Activated naive CD4-positive, alpha-beta T cell (primary cell): ENCODE measurements at places on chromosomes 1 and 21.

- no peak for DNase-seq
Measured at GRCh38 chr1:207025146-207025880, 7.2 kb downstream of the C1orf116 start.

- DNase-seq: no peak
Measured at GRCh38 chr1:173418107-173418985, 58.8 kb upstream of the PRDX6 start.

- no peak for DNase-seq
Measured at GRCh38 chr1:166330096-166330495, 163.3 kb upstream of the FAM78B start.

DNA sequence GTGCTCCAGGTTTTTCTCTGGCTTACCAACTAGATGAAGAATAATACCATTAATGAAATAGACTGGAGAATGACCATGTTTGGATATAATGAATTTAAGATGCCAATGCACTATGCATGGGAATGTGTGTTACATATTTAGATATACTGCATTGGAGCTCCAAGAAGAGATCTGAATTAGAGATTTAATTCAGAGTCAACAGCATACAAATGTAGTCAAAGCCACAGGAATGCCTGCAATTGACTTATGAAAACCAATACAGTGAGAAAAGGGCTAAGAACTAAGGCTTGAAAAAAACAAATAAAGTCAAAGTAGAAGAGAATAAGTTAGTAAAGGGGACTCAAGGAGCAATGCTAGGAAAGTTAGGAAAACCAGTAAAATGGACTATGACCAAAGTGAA is 59.1 kb downstream of the USP24 start:
- no peak for DNase-seq

- DNase-seq: no peak
Measured at GRCh38 chr1:226632169-226632879, 83.8 kb downstream of the STUM start.

DNA sequence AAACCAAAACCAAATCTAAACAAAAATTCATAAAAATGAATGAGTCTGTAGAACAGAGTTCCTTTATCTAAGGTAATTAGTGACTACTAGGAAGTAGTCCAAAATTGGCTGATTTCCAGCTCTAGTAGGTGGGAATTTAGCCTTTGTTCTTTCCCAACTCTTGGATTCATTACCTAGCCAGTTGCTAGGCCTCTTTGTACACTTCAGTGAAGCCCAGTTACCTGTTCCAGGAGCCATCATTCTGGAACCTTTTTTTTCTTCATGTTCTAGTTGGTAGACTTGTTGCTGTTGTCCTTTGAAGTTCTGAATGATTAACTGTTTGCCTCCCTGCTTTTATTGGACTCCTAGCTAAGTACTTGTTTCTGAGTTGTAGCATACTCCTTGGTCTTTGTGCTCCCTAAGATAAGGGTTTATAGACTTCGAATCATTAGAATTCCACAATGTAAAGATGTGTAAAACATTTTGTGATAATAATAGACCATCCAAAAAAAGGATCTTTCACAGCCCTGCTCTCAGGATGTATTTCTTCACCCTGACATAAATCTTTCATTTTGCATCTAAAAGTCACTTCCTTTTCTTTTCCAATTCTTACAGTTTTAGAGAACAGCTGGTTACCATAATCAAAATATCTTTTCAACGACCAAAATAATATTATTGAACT is 9.8 kb downstream of the PLA2G4A start:
- no peak for DNase-seq

GRCh38 chr1:7019510-7019909 is 234.3 kb downstream of the CAMTA1 start:
- DNase-seq: no peak

- no peak for DNase-seq
Measured at GRCh38 chr1:112141923-112142322, 152.5 kb upstream of the KCND3 start.

DNA sequence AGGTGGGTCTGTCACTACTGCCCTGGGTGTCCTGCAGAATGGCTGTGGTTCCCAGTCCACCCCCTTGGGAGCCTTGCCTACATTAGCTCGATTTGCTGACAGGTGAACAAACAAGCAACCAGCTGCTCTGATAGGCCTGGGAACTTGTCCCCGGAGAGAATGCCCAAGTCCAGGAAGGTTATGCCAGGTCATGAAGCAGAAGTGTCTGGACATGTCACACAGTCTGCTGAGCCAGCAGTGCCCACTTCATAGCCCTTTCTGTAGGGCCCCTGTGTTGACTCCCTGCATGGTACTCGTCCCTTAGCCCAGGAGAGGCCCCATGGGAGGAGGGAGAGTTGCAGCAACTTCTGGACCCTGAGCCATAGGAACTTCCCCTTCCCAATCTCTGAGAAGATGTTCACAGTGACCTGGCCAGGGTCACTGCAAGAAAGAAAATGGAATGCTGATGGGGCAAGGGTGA is 31.0 kb downstream of the UCK2 start:
- DNase-seq: no peak

DNA sequence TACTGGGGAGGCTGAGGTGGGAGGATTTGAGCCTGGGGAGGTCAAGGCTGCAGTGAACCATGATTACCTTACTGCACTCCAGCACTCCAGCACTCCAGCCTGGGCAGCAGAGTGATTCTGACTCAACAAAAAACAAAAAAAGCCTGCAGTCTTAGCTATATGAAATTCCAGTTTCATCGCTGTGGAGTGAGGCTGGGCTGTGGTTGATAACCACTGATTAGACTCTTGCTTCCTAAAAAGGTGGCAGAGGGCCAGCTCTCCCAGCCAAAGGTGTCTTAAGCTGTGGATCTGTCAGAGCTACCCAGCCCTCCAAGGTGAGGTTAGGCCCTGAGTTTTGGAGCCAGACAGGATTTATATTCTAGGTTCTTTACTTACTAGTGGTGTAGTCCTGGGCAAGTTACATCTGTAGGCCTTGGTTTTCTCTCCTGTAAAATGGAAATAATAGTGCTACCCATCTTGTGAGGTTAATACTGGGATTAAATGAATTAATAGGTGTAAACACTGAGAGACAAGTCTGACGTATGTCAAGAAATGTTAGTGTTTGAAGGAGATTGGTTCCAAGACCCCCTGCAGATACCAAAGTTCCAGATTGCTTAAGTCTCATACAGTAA is 35.9 kb downstream of the TMCC2 start:
- DNase-seq: no peak

DNA sequence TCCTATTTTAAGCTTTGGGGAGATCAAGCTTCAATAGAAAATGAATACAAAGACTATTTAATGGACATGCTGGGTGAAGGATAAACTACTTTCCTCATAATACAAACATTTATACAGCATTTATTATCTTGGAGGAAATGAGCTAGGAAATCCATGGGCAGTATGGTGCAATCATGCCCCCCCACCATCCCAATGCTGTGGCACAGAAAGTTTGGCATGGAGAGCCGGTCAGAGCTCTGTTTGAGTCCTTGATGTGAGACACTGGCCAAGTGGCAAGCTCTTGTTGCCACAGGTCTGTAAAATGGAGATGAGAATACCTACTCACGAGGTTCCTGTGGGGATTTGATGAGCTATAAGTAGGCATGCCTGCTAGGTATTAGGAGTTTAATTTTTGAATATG is 120.6 kb downstream of the MAB21L3 start:
- DNase-seq: no peak

DNA sequence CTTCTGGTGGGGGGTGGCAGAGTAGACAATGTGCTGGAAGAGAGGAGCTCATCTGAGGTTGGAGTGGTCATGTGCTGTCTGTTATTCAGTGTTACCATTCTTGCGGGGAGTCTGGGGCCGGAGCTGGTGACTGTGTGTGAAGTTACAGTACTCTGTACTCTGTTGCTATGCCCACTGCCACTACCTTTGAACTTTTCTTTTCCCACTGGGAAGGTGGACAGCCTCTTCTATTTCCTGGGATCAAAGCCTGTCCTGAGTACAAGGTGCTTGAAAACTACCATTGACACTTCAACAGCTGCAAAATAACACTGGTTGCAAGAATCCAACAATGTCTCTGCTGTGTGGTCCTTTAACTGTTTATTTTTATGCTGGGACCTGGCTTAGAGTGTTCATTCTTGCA is 66.4 kb upstream of the ZNF326 start:
- DNase-seq: no peak

- DNase-seq: no peak
Measured at GRCh38 chr1:205236526-205236925, 8.8 kb downstream of the TMCC2 start.

DNA sequence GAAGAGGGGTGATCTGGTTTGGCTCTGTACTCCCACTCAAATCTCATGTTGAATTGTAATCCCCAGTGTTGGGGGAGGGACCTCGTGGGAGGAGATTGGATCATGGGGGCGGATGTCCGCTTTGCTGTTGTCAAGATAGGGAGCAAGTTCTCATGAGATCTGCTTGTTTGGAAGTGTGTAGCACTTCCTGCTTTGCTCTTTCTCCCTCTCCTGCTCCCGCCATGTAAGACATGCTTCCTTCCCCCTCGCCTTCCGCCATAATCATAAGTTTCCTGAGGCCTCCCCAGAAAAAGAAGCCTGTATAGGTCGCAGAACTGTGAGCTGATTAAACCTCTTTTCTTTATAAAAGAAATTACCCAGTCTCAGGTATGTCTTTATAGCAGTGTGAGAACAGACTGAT is 27.9 kb downstream of the MYOM3 start:
- DNase-seq: no peak

DNA sequence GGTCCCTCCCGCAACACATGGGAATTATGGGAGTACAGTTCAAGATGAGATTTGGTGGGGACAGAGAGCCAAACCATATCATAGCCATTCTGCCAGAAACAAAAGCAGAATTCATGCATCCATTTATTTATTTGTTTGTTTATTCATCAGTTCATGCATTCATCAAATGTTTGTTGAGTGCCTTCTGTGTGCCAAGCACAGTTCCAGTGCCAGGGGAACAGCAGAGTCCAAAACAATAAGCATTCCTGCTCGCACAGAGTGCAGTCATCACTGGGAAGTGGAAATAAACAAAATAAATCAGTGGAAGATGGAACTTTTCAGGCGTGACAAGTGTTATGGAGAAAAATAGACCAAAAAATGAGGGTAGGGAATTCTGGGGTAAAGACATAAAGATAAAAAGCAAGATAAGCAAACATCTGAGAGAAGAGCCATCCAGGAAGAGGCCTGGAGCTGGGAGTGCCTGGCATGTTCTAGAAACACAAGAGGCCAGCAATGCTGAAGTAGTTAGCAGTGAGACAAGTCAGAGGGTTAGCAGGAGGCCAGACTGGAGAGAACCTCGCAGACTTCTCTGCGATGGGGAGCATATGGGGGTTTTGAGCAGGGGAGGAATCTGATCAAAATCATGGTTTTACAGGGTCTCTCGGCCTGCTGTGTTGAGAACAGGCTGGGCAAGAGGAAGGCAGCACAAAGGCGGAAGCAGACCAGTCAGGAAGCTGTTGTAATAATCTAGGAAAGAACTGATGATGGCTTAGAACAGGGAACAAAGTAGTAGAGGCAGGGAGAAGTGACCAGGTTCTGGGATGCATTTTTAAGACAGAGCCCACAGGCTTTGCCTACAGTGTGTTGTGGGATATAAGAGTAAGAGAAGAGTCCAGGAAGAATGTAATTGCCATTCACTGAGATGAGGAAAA is 113.2 kb downstream of the GLUL start:
- DNase-seq: no peak

DNA sequence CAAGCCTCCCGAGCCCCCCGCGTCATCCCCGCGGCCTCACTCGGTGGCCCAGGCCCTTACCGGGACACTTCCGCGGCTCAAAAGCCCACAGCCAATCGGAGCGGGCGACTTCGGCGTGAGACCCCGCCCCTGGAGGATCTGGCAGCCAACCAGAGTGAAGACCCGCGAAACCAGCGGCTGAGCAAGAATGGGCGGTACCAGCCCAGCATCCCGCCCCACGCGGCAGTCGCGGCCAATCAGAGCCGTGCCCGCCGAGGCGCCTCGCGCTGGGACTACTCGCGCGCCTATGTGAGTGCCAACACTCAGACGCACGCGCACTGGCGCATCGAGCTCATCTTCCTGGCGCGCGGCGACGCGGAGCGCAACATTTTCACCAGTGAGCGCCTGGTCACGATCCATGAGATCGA is 22.5 kb downstream of the DISP3 start:
- DNase-seq: no peak

- no peak for DNase-seq
Measured at GRCh38 chr1:157004806-157005205, 40.7 kb downstream of the ARHGEF11 start.

GRCh38 chr1:152725261-152725660 is 17.3 kb downstream of the LCE4A start:
- no peak for DNase-seq

DNA sequence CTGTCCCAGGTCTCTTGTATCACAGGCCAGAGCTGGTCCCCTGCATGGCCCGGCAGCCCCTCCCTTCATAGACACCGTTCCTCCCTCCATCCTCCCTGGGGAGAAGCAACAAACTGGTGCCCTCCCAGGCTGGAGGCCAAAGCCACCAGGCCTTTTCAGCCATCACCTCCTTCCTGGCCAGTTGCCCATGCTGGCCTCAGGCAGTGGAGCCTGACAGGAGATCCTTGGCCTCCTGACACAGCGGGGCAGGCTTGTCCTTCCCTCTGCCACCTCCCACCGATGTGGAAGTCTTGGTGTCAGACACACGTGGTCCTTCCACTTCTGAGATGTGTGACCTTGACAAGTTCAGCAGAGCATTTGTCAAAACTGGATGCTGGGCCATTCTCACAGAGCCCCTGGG is 206.0 kb downstream of the HIVEP3 start:
- no peak for DNase-seq

DNA sequence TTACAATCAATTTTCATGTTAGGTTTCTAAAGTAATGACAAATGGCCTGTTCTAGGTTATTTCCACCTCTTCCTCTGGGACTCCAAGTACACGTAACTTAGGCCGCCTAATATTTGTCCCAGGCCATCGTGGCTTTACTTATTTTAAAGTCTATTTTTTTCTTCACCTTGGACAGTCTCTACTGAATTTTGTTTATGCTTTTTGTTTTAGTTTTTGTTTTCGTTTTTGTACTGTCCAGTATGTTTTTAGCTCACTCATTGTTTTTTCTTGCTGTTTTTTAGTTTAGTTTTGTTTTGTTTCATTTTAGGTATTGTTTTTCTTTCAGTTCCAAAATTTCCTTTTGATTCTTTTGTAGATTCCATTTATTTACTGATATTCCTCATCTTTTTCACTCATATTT is 187.7 kb upstream of the RNPC3 start:
- DNase-seq: no peak

GRCh38 chr1:201169203-201169602 is 14.9 kb upstream of the TMEM9 start:
- DNase-seq: no peak

DNA sequence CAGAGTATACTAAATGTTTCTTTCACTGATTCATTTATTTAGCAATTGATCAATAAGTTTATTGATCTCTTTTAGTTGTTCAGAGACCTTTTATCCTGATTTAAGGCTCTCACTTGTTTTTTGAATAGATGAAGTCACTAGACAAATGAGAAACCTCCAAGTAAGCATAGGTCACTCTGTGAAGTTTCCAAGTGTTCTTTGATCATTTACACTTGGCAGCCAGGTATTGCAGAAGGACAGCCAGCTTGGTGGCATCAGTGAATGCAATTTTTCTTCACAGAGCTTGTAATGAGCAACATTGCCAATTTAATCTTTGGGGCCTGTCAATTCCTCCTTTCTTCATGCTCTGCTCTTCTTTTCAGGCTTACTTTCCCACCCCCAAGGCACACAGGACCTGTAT is 413.0 kb downstream of the OMA1 start:
- DNase-seq: no peak
